ENCODE measurements at places on chromosomes 6 and 20. TPM values are rescaled to one million over a fixed set of nuclear protein-coding genes. Genes with fewer than 3 reads are reported as not detected.
A peak's percentile ranks its signal among the peaks of the same experiment; 100 is the strongest.

Gene PCK1
- total RNA-seq: not detected

Gene WFDC8
- not detected for total RNA-seq

Gene CAGE1
- total RNA-seq: not detected

Gene SLC32A1
- not detected for total RNA-seq

Gene SNX14
- total RNA-seq: 72.4 TPM

Gene PIM1
- total RNA-seq: 12.6 TPM

Gene HDGFL1
- not detected for total RNA-seq

Gene PRRT1
- total RNA-seq: not detected

Gene CRIP3
- not detected for total RNA-seq

Gene TUBB2A
- total RNA-seq: 163 TPM

Gene TREML2
- total RNA-seq: not detected

- H3K4me1 ChIP-seq: no peaks in the 10 kb centered on the region
- no peaks in the 10 kb centered on the region for H3K36me3 ChIP-seq
- H3K4me3 ChIP-seq: no peak overlapping the region
- H3K27me3 ChIP-seq: no peaks in the 10 kb centered on the region
- DNase-seq: peak; percentile 3
Observed at GRCh38 chr6:146017672-146018071, 11.2 kb upstream of the GRM1 start.

- H3K27me3 ChIP-seq: no peaks in the 10 kb centered on the region
- no peak overlapping the region for H3K4me3 ChIP-seq
- peak; percentile 20 for DNase-seq
- peaks cover 14% of the 10 kb centered on the region for H3K4me1 ChIP-seq
Observed at GRCh38 chr6:11964729-11965335, 47.3 kb upstream of the HIVEP1 start.

DNA sequence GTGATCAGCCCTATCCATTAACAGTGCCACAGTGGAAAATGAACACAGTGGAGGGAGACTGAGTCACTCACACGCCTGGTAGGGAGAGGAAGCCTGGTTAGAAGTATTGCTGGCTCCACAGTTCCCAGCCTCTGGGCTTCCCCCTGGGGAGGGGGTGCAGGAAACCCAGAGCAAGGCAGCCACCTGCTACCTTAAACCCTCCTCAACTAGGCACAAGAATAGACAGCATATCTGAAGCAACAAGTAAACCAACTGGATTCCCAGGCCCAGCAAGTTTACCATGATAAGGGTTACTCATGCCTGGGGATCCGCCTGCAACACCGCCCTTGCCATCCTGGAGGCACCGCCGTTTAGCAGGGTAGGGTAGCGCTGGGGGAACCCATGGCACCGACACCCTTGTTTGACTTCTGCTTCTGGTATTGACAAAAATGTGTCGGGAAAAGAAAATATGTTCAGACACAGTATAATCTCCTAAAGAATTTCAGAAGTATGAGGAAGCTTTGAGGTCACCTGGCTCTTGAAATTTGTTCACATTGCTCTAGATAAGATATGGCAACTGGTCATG lies 38.3 kb downstream of the SLC22A23 start:
- no peak overlapping the region for H3K27ac ChIP-seq
- H3K27me3 ChIP-seq: no peaks in the 10 kb centered on the region
- peak; percentile 50 for DNase-seq
- peaks cover 42% of the 10 kb centered on the region for H3K4me1 ChIP-seq
- no peak overlapping the region for H3K4me3 ChIP-seq

DNA sequence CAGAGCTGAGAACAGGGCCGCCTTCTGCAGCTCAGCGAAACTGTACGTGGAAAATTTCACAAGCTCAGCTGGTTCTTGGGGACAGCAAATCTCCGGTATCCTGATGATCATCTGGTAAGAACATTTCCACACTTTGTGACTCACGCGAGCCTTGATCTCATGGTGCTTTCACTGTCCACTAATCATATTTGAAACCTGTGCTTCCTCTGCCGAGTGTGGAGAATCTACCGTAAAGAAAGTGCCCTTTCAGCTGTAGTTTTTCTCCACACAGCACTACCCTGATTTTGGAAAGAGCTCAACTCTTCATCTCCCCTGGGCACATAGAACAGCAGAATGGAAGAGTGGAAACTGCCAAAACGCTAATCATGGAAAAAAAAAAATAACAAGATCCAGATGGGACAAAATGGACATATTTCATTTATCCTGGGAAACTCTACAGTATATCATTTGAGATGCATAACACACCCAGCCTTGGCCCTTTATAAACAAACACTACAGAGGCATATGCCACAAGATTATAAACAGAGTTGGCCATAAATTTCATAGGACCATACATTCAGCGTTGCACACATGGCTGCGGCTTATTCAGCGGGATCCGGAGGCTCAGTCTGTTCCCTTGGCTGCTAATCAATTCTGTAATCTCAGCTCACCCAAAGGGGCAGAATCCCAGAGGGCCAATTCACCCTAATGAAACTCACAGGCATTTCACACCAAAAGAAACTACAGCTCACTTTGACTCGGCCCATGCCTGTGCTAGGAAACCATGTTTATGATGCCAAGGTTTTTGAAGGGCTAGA lies 434.5 kb downstream of the HDGFL1 start:
- peak overlapping the region; percentile 54 for H3K4me3 ChIP-seq
- H3K4me1 ChIP-seq: peaks cover 5% of the 10 kb centered on the region
- H3K36me3 ChIP-seq: no peaks in the 10 kb centered on the region
- no peak overlapping the region for H3K27ac ChIP-seq
- peak; percentile 85 for DNase-seq

DNA sequence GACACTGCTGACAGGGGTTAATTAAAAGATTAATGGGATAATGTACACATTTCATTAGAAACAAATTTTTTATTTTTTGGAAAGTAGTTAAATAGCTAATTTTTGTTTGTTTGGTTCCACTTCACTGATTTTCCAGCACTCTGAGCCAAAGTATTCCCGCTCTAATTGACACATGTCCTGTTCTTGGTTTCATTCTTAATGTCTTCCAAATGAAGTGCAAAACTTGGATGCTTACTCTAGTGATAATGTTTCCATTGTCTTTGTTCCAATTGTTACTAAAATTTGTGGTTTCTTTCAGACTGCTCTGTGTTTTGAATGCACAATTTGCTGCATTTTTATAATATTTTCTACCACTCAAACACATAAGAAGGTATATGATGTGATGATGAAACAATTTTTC lies 794.3 kb downstream of the PHF3 start:
- no peak for DNase-seq
- H3K4me1 ChIP-seq: no peaks in the 10 kb centered on the region
- no peak overlapping the region for H3K4me3 ChIP-seq
- no peak overlapping the region for H3K27ac ChIP-seq

DNA sequence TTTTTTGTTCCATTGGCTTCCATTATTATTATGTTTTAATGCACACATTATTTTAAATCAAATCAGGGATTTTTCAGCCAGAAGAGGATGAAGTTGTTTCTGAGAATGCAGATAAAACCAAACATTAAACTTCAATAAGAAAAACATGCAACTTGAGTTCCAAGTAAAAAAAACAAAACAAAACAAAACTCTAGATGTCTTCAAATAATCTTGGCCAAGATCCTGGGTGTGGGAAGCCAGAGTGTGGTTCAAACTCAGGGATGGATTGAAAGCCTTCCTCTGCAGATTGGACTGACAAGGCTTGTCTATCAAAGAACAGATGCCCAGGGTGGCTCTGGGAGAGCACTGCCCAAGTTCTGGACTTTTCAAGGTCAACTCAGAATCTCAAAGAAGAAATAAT lies 134.1 kb downstream of the LCA5 start:
- H3K27me3 ChIP-seq: no peaks in the 10 kb centered on the region
- no peaks in the 10 kb centered on the region for H3K4me1 ChIP-seq
- no peak for DNase-seq
- H3K27ac ChIP-seq: no peak overlapping the region

DNA sequence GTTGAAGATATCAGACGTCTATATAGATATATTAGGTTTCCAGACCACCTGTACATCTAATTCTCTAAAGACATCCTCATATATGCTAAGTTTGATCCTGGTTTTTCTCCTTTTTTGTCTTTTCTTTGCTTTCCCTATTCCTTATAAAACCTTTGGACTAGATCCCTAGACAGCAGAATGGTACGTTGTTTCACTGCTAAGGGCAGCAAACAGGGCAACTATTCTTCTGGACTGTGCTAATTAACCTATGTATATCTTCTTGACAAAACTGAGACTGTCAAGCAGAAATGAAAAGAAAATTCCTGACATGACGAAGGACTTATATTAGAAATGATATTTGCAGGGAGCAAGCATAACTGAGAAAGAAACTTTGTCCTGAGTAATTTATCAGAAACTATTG lies 19.1 kb downstream of the ME1 start:
- no peaks in the 10 kb centered on the region for H3K36me3 ChIP-seq
- no peaks in the 10 kb centered on the region for H3K27me3 ChIP-seq
- no peak overlapping the region for H3K4me3 ChIP-seq
- DNase-seq: no peak
- no peaks in the 10 kb centered on the region for H3K4me1 ChIP-seq

DNA sequence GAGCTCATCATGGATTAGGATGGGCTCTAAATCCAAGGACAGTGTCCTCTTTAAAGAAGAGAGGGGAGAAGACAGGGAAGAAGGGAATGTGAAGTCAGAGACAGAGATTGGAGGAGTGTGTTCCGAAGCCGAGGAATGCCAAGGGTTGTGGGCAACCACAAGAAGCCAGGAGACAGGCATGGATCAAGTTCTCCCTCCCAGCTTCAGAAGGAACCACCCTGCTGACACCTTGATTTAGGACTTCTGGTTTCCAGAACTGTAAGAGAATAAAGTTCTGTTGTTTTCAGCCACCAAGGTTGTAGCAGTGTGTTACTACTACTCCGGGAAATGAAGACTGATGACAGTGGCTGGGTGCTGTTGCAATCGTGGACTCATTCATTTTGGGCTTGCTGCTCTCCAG lies 120.1 kb downstream of the RPS12 start:
- no peak overlapping the region for H3K4me3 ChIP-seq
- peak; percentile 56 for DNase-seq
- peaks cover 20% of the 10 kb centered on the region for H3K27me3 ChIP-seq

- no peak overlapping the region for H3K27ac ChIP-seq
- H3K4me1 ChIP-seq: no peaks in the 10 kb centered on the region
- no peak for DNase-seq
Observed at GRCh38 chr6:43938178-43939105, 168.4 kb downstream of the VEGFA start.

- H3K4me1 ChIP-seq: no peaks in the 10 kb centered on the region
- no peaks in the 10 kb centered on the region for H3K36me3 ChIP-seq
- H3K27ac ChIP-seq: no peak overlapping the region
- no peaks in the 10 kb centered on the region for H3K27me3 ChIP-seq
- no peak for DNase-seq
Observed at GRCh38 chr6:158826819-158827501, 7.8 kb upstream of the EZR start.

DNA sequence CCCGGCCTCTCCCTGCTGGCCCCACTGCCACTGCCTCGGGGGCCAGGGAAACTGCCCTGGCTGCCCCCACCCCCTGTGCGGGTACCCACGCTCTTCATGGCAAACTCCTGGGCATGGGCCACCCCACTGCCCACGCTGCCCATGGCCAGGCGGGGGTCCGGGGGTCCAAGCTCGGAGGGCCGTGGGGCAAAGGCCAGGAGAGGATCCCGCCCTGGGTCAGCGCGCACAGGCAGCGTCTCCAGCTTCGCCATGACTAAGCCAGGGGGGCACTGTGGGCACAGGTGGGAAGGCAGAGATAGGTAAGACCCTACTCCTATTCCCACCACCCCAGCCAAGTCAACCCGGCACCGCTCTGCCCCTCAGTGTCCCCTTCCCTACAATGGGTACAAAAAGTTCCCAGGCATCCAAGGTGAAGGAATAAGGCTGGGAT lies 6.4 kb downstream of the LZTS3 start:
- DNase-seq: no peak
- no peak overlapping the region for H3K27ac ChIP-seq
- no peaks in the 10 kb centered on the region for H3K4me1 ChIP-seq

- H3K4me3 ChIP-seq: 0 out of 2 replicates have a peak overlapping the region, but pooled peaks have one; percentile 24
- H3K4me1 ChIP-seq: peaks cover 44% of the 10 kb centered on the region
- H3K27me3 ChIP-seq: no peaks in the 10 kb centered on the region
- H3K36me3 ChIP-seq: no peaks in the 10 kb centered on the region
- DNase-seq: peak; percentile 99
Observed at GRCh38 chr20:25237610-25238318, 10.1 kb upstream of the PYGB start.

GRCh38 chr6:145547594-145548335 lies 187.6 kb downstream of the EPM2A start:
- DNase-seq: peak; percentile 12
- H3K4me1 ChIP-seq: peaks cover 20% of the 10 kb centered on the region
- no peaks in the 10 kb centered on the region for H3K36me3 ChIP-seq
- H3K27me3 ChIP-seq: no peaks in the 10 kb centered on the region

- peaks cover 23% of the 10 kb centered on the region for H3K4me1 ChIP-seq
- DNase-seq: peak; percentile 72
- no peaks in the 10 kb centered on the region for H3K36me3 ChIP-seq
Observed at GRCh38 chr6:87333591-87334181, 4.6 kb upstream of the GJB7 start.

DNA sequence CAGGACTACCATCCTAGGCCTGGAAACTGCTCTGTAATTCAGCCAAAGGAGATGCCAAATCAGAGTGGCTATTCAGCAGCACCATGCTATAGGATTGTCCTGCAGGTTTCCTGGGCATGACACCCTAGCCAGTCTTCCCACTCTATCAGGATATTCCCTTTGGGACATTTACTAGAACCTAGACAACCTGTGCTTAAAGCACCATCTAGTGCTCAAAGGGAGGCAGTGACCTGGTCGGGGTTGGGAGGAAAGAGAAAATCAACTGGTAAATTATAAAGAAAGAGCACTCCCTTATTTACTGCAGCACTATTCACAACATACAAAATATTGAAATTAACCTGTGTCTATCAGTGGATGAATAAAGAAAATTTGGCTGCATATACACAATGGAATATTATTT lies 67.2 kb upstream of the SMLR1 start:
- H3K4me1 ChIP-seq: no peaks in the 10 kb centered on the region
- no peaks in the 10 kb centered on the region for H3K36me3 ChIP-seq
- H3K27me3 ChIP-seq: no peaks in the 10 kb centered on the region
- H3K4me3 ChIP-seq: no peak overlapping the region

- peaks cover 11% of the 10 kb centered on the region for H3K36me3 ChIP-seq
- no peaks in the 10 kb centered on the region for H3K27me3 ChIP-seq
- no peak for DNase-seq
- H3K4me3 ChIP-seq: no peak overlapping the region
- H3K27ac ChIP-seq: no peak overlapping the region
Observed at GRCh38 chr6:43188426-43188825, 6.4 kb downstream of the CUL9 start.
